Tongue (tissue), 3 donors: ENCODE measurements at places on chromosomes 5 and 9.

DNA sequence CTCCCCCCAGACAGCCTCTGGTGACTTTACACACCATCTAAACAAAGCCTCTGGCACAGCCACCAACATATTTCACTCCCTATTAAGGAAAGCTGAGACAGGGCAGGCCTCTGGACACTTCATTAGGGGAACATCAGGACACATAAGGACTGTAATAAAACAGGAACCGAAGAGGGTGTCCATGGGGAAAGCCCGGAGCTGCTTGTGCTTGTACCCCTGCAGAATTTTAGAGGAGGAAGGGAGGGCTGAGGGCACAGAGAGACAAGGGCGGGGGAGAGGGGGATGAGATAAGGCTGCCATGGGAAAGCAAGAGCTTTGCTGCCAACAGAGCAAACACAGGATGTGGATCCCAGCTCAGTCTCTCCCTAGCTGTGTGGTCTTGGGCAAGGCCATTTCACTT is 138.4 kb downstream of the ASTN2 start:
- no peak for DNase-seq

GRCh38 chr9:110802416-110803035 is 133.9 kb downstream of the MUSK start:
- DNase-seq = peak; percentile 45

- DNase-seq = peak; percentile 80
Measured at GRCh38 chr5:54446379-54446732, 9.1 kb upstream of the HSPB3 start.

DNA sequence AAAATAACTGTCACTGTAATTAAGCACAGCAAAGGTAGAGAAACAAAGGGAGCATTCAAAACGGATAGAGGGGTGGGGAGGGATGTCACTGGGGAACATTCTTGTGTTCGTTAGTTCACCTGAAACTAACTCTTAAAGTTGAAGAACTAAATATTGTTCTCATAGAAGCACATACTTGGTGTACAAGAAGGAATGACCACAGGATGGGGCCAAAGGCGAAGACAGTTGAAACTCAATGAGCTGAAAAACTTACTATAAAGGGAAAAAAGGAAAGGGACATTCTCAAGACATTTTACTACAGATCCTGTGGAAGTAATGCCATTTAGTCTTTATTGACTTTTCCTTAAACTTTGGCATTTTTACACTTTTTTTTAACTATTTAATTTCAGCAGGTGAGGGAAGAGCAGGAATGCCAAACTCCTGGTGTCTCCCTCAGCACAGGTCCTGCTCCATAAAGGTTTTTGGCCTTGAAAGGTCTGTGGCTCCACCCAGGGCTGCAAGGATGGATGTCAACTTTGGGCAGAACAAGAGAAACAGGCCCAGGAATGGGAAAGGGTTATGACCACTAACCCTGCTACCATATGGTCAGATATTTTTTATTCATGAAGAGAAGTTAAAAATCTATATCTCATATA is 197.6 kb upstream of the RASA1 start:
- peak; percentile 36 for DNase-seq

- no peak for DNase-seq
Measured at GRCh38 chr9:126295936-126296600, 30.6 kb upstream of the MVB12B start.

GRCh38 chr9:114823441-114823840 is 17.6 kb upstream of the TNFSF15 start:
- no peak for DNase-seq

DNA sequence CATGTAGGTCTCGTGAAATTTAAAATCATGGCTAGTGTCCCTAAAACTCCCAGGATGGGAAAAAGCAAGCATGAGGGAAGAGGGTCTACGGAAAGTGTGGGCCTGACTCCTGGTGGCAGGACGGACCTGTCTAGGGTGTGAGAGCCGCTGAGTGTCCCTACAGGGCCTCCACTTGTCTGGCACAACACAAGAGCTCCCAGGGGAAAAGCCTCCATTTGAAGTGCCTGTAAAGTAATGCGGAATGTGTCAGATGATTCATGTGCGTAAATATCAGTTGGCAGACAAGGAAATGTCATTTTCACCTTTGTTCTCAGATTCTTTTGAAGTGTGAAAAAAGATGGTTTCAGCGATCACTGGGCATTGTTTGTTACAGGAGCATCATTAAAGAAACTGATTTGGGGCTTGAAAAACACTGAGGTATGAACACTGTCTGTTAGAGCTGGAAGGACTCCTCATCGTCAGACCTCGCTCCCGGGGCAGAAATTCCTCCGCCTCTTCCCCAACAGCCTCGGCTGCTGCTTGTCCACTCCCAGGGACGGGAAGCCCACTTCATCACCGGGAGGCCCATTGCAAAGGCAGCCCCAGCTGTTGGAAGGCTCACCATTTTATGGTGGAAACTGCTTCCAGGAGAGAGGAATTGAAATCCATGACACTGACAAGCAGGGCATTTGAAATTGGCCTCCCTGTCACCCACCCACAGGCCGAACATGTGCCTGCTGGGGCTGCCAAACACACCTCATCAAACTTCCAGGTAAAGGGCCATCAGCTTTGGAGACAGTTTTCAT is 240.8 kb downstream of the FSTL4 start:
- DNase-seq = no peak

- DNase-seq = peak; percentile 40
Measured at GRCh38 chr5:141149812-141150211, at the start of gene PCDHB6. PCDHB6 (plus strand) TSS chr5:141150057; CDS start chr5:141150258, 201 bp downstream.

DNA sequence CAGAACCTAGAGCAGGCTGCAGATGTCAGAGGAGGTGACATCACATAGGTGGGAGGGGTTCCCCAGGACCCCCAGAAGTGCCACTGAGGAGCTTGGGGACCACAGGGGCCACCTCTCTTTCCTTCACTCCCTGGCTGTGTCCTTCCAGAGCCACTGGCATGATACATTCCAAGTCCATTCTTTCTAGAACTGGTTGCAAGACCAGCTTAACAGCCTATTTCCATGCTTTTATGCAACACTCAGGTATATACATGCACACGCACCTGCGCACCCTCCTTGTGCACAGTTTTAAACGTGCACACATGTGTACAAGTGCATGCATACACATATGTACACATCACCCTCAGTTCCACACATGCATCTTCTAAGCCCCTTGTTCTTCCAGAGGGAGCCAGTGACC is 39.7 kb downstream of the SLC6A7 start:
- no peak for DNase-seq

DNA sequence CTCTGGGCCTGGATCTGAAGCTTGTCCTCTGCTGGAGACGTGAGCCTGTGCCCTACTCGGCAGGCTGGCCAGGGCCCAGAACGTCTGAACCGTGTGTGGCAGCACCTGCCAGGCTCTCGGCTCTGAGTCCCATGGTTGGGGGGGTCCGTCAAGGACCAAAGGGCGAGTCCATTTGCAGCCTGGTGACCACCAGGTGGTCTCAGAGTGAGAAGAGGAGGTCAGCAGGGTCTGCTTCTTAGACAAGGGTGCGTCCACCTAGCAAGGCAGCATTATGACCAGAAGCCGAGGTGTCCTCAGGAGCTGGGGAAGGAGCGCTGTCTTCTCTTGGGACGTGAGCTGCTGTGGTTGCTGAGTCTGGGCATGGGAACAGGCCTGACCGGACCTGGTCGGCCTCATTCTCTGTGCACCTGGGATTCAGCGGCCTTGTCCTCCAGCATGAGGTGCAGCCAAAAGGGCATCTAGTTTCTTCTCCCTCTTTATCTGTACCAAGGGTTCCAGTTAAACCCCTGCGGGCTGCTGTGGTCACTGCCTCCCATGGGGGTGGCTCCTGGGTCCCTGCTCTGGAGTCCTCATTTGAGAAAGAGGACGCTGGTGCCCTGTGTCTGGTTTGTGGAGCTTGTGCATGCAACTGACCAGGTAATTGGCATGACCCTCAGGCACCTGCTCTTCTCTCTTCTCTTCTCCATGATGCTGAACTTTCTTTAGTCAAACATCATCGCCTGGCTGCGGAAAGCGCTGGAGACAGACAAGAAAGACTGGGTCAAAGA is 14.4 kb downstream of the EXOC3 start:
- DNase-seq = no peak

DNA sequence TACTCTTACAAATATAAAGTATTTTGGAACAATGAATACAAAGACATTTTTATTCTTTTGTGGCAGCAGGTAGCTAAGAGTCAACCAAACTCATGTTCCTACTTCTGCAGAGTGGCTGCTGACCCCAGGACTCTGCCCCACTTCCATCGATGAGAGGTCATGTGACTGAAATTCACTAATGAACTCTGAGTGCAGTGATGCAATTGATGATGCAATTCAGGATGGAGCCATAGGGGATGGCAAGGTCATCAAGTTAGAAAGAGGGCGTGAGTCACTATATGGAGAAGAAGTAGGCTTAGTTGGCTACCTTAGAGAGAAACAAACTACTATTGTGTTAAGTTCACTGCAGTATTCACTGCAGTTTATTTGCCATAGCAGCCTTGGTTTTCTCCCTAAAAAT is 340.4 kb downstream of the CTNND2 start:
- no peak for DNase-seq

- no peak for DNase-seq
Measured at GRCh38 chr5:143052967-143053682, 282.9 kb downstream of the ARHGAP26 start.

DNA sequence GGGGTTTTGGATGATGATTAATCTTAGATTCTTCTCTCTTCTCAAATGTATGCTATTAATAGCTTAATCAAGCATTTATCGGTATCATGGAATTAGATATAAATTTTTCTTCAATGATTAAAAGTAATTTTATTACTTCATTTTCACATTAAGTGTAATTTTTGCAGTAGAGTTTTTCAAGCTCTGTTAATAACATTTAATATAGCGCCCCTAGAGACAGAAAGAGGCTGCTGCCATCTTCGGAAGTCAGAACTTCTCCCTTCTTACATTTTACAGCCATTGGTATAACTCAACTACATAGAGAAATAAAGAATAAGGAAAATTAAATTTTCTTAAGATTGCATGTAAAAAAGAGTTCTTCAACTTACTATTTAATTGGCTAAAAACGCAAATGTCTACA is 540.3 kb downstream of the GABRG2 start:
- DNase-seq = no peak

- no peak for DNase-seq
Measured at GRCh38 chr9:92717201-92718085, 47.2 kb downstream of the BICD2 start.

DNA sequence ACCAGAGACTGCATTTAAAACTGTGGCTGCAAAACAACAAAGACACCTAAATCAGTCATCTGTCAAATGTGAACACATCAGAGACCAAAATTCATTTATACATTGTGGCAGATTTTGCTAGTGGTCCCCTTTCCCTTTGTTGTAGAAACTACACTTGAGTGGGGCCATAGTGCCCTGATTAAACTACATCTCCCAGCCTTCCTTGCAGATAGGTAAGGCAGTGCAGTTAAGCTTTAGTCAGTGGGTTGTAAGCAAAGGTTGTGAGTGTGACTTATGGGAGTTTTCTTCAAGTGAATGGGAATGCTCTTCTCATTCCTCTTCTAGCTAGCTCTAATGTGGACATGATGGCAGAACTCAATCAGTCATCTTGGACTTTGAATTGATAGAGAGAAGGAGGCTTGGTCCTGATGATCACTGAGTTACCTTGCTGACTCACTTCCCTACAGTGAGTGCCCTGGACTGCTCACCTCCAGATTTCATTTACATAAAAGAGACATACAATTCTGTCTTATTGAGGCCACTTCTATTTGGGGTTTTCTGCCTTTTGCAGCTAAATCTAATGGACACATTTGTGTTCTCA is 35.2 kb upstream of the SPARC start:
- no peak for DNase-seq
